ENCODE measurements at places on chromosomes 3 and 15.

DNA sequence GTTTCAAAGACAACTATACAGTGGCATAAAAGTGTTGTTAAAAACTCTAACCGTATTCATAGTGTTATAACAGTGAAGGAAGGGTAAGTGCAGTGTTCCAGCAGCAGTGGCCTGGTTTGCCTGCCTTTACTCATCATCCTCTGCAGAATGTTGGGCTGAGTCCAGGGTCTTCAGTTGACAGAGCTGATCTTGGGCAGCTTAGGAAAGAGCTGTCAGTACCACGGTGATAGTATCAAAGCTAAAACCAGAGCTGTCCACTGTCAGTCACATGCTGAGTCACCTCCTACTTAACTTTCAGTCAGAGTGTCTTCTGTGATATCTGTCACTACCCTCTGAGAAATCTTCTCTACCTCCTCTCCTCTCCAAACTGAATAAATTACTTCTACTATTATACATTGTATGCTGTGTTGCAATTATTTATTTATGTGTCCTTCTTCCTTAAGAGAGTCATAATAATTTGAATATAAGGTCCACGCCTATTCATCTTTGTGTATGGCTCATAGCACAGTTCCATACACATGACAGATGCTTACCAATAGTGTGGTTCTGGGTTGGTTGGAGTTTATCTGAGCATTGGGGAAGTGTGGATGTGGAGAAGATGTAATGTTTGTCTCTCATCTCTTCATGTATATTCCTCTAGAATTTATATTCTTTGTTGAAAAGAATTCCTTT lies 242.1 kb downstream of the ZIC1 start:
- DNase-seq: no peak

- no peak for DNase-seq
These were observed 292.9 kb upstream of the NR2F2 start for GRCh38 chr15:96037584-96037983.

DNA sequence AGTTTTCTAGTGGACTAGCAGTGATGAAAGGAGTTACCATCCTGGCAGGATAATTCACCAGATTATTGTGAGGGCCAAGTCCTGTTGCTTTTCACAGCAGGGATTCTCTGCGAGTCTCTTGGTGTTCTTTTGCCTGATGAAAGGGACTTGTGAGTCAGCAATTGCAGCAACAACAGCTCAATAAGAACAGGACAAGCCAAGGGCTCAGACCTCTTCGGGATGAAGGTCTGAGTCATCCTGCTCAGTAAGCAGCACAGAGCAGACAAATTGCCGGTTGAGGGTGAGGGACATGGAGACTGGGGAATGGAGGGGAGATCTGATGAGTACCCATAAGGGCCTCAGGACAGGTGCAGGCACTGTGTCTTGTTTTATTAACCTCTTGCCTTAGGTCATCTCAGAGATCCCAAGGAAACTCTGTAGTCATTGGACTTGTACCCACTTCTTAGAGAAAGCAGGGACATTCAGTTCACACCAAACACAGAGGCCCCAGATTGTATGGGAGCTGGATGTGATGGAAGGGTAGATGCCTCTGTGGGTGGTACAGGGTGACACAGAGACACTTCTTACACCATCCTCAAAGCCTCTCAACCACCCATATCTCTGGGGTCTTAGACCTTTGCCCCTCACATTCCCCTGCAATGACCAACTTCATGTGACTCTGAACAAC lies 173.8 kb upstream of the TLE3 start:
- no peak for DNase-seq

DNA sequence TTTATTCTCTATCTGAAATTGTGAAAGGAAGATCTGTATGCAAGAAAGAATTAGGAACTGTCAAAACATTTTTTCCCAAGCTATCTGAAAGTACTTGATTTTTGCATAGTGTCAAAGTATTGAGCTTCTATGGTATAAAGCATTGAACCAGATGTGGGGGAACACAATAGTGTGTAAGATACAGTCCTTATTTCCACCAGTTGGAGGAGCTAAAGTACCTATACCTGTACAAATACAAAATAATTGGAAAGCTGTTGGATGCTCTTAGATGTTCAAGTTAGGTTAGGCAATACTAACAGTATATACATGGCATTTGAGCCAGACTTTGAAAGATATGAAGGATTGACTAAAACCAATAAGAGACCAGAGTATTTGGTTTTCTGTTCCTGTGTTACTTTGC lies 148.4 kb downstream of the B3GALNT1 start:
- no peak for DNase-seq

- no peak for DNase-seq
These were observed 305.6 kb upstream of the STT3B start for GRCh38 chr3:31227131-31227562.

DNA sequence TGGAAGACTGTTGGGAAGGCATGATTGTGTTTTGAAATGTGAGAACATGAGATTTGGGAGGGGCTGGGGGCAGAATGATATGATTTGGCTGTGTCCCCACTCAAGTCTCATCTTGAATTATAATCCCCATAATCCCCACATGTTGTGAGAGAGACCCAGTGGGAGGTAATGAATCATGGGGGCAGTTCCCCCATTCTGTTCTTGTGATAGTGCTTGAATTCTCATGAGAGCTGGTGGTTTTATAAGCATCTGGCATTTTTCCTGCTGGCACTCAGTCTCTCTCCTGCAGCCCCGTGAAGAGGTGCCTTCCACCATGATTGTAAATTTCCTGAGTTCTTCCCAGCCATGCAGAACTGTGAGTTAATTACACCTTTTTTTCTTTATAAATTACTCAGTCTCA lies 430.5 kb downstream of the OTOL1 start:
- DNase-seq: no peak

GRCh38 chr15:52349052-52349700 lies 53.6 kb upstream of the MYO5C start:
- no peak for DNase-seq

- DNase-seq: no peak
These were observed 57.5 kb downstream of the HMCES start for GRCh38 chr3:129336093-129336706.

DNA sequence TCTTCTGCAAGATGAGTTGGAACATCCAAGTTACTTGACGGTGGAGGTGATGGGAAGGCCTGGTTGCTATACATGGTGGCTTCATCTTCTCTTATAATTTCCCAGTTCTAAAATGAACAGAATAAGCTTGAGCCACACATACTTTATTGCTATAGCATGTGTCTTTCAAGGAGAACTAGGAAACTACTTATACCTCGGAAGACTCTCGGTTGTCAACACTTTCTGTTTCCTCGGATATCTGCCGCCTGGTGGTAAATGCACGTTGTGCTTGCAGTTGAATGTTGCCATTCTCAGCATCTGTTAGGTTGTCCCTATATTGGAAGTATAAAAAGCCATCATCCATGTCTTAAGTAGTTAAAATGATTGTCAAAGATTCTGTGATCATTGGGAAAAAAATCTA lies 117.5 kb upstream of the PRTG start:
- no peak for DNase-seq

DNA sequence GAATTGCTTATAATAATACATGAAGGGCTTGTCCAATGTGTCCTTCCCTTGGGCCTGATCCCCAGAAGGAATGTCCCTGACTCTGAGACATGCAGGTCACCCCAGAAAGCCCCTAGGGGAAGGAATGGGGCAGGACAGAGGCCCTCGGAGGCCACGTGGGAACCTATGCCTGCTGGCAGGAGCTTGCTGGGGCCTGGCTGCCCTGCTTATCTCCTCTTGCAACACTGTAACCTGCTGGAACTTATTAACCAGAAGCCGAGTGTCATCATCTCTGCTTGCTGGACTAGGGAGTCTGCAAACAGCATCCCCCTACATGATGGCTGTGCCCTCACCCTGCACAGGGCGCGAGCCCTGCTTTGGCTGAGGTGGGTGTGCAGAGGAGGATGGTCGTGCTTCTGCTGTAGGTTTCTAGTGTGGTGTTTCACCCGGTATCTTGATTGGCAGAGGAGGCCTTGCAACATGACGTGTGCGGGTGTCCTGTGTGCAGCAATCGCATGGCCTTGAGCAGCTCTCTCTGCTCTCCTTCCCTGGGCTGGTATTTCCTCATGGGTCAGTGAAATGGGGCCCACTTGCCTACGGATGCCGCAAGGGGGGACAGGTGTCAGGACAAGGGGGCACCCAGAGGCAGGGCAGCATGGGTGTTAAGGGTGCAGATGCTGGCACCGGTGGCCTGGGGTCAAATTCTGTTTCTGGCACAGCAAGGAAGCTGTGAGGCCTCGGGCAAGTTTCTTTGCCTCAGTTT lies 5.0 kb downstream of the CHST13 start:
- DNase-seq: peak; percentile 5

GRCh38 chr3:93988764-93989163 lies 8.8 kb downstream of the ARL13B start:
- DNase-seq: no peak

- DNase-seq: no peak
These were observed 634 bp downstream of the FBXL22 start for GRCh38 chr15:63597821-63598220.

DNA sequence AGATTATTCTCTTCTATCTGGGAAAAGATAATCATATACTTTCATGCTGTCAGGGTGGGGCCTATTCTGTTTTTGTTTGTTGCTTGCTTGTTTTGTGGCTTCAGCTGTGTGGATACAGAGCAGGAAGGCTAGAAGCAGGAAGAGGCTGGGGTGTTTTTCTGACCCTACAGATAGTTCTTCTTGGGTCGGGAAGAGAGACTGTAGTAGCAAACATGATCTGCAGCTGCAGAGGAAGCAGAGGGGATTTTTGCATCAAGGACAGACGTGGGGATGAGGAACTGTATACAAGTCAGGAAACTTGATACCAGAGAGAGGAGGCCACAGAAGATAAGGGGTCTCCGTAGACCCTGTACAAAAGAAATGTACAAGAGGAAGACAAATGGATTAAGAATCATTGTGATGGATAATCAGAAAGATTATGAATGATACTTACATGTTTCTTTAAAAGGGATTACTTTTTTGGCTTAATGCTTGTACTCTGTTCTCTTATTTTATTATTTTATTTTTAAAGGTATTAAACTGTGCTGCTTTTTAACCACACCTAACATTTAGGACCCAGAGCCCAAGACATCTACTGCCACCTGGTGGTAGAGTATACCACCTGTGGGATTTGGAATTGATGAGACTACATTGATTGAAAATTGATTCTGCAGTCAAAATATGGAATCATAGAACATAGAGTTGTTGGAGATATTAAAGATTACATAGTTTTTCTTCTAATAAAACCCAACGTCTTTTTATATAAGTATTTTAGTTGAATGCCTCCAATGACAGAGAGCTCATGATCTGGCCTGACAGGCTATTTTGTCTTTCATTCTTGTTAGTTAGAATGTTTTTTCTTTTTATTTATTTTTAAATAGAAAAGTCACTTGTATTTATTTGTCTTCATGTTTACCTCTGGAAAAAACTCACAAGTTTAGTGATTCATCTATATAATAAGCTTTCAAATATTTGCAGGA lies 87.3 kb upstream of the ROPN1 start:
- peak; percentile 26 for DNase-seq

DNA sequence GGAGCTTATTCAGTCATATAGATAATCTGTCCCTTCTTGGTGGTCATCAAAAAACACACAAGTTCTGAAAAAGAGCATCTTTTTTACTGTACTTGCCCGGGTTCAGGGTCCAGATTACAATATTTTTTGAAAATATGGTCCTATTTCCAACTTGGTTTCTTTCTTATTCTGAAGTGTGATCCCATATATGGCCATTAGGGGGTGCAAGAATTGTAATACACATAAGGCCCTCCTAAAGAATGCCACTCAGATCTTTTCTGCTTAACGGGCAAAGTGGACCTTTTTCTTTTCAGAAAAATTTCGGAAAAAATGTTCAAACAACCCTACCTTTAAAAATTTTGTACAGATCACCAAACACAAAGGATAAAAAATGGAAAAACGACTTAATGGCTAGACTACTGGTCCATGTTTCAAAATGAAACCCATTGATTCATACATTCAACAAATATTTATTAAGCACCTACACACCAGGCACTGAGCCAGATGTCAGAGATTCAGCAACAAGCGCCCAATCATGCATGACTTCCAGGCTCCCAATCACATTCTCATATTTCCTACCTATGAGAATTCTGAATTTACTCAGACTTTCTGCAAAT lies 102.0 kb upstream of the MYRIP start:
- DNase-seq: no peak

GRCh38 chr3:36196058-36196457 lies 184.2 kb upstream of the STAC start:
- no peak for DNase-seq

- DNase-seq: no peak
These were observed 158.6 kb upstream of the RGMA start for GRCh38 chr15:93247466-93248121.

DNA sequence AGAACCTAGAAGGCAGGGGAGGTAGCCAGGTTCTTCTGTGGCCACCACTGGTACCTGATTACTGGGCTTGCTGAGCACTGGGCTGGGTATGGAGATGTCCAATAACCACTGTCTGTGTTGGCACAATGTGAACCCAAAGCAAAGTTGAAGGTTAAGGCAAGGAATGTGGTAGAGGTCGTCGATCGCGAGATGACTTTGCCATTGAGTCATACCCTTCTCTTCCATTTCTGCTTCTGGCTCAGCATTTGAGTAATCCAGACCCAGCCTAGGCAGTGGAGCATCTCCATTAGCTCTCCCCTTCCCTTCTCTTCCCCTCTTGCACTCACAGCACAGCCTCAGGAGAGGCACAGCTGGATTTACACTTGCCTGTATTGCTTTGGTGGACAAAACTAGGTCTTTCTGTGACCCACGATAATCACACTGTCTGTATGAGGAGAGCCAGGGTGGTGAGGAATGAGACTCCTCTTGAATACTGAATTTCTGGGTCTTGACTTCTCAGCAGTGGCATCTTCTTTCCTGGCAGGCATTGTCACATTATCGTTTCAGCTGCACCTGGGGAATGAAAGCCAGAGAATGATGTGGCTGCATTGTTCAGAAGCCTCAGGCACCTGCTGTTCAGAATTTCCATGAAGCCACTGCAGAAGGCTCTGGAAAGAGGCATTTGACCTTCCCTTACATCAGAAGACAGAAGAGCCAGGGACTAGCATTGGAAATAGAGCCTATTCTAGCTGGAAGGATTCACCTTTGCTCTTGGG lies 272.6 kb downstream of the PDCD6IP start:
- no peak for DNase-seq

DNA sequence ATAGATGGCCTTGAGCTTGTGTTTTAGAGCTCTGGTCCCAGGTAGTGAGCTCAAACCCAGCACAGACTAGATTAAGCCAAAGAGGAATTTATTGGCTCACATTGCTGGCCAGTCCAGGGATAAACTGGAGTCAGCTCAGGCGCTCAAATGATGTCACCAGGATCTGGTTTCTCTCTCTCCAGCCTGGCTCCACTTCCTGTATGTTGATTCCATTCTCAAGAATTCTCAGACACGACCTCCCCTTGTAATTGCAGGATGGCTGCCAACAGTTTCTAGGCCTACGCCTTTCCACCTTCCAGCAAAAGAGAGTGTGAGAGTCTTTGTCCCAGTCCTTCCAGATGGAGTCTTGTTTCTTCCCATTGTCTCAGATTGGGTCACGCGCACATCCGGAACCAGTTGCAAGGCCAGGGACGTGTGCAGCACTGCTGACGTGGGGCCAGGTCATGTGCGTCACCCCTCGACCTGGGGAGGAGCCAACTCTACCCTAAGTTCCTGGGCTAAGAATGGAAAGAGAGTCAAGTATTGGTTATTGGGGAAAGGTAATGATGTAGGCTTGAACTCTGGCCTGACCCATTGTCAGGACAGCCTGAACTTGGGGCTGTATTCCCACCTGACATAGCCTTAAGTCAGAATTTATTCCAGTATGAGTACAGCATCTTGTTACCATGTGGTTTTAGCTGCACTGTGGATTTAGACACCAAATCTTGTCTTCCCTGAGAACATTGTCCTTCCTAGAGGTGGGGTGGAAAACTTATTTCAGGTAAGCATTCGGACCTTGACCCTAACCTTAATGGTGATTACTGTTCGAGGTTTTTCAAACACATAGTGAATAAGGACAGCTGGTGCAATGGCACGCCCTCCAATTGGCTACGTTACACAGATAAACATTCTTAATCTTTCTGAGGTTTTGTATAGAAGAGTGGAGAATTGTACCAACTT lies 31.6 kb downstream of the CACNA1D start:
- no peak for DNase-seq

All from right renal pelvis (tissue), 4 donors.